Smooth muscle cell of the brain vasculature (primary cell): ENCODE measurements at places on chromosomes 11 and 22.
A peak's percentile ranks its signal among the peaks of the same experiment; 100 is the strongest.

GRCh38 chr22:39171623-39172264, 19.3 kb upstream of the CBX7 start:
- no peak for DNase-seq

- DNase-seq, result peak; percentile 33
Observed at GRCh38 chr11:34492806-34493414, 20.7 kb downstream of the ELF5 start.

- DNase-seq, result no peak
Observed at GRCh38 chr22:33570110-33570509, 350.2 kb downstream of the LARGE1 start.

GRCh38 chr11:120058931-120059330, 79.0 kb downstream of the TRIM29 start:
- DNase-seq, result no peak

- no peak for DNase-seq
Observed at GRCh38 chr11:35318977-35319925, 100.1 kb downstream of the SLC1A2 start.

DNA sequence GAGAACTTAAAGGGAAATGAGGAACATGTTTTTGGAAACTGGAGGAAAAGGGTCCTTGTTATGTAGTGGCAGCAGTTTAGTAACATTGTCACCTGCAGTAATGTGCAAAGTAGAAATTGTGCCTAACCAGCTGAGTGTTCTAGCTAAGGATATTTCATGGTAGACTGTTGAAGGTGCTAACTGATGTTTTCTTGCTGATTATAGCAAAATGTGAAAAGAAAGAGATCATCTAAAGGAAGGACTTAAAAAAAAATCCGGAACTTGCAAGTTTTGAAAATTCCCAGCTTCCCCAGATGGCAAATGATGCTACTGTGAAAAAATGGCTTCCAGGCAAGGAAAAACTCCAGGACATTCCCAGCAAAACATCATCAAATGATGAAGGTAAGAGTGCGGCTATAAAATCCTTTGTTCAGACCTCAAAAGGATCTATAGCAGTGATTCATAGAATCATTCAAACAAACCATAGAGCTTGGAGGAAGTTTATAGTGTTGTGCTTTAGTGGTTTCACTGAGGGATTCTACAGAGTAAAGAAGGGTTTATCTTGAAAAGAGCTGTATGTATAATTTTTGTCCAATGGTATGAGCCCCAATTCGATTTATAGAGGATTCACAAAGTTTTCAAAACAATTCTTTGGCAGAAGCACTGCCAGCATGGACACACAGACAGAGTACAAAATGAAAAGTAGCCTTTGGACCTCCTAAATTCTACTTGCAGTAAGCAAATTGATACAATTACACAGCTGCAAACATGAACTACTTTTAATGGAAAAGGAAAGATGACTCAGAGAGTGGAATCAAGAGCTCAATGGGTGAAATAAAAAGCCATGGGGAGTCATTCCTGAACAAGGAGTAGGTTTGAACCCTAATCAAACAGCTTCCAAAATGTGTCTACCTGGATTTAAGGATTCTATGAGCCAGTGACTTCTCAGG, 4.3 kb upstream of the TRIM44 start:
- no peak for DNase-seq

GRCh38 chr11:134252346-134253187, 585 bp downstream of the THYN1 start:
- DNase-seq, result no peak

- no peak for DNase-seq
Observed at GRCh38 chr22:49608660-49609059, 219.0 kb downstream of the BRD1 start.
